ENCODE measurements at places on chromosomes 4 and X. TPM values are rescaled to one million over a fixed set of nuclear protein-coding genes. Genes with fewer than 3 reads are reported as not detected.

The PLXNB3 gene
- 0.34 TPM for total RNA-seq

The ZNF157 gene
- total RNA-seq: 2.2 TPM

The PCDH11X gene
- not detected for total RNA-seq

The RAB41 gene
- total RNA-seq: not detected

The NFKB1 gene
- 91.5 TPM for total RNA-seq

The GRPR gene
- not detected for total RNA-seq

The NKX3-2 gene
- total RNA-seq: not detected

The C4orf33 gene
- total RNA-seq: 6.9 TPM

The MAGEA9B gene
- not detected for total RNA-seq

The SMIM31 gene
- total RNA-seq: not detected

The NDP gene
- total RNA-seq: not detected

DNA sequence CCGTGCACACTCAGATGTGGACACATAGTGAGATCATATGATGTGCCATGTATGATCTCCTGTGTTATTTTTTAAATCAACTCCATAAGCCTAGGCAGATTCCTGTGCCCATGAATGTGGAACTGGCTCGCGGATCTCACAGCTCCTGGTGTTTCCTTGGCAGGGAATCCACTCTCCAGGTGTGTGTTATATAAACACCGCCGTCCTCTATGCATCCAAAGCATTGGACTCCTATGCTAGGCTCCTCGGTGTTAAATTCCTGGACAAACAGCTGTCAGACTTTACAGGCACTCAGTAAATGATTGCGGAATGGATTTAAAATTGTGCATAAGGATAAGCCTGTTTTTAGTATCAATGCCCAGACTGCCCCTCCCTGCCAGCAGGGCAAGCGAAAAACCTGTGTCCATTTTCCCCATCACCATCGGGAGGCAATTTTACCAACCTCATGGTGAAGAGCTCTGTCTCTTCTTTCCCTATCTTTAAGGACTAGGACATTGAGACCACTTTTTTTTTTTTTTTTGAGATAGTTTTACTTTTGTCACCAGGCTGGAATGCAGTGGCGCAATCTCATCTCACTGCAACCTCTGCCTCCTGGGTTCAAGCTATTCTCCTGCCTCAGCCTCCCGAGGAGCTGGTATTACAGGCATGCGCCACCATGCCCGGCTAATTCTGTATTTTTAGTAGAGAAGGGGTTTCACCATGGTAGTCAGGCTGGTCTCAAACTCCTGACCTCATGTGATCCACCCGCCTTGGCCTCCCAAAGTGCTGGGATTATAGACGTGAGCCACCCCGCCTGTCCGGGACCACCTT lies 23.6 kb upstream of the GPR78 start:
- DNase-seq: no peak

- no peak for DNase-seq
Measured at GRCh38 chrX:13511944-13512330, 57.5 kb upstream of the EGFL6 start.

- peak; percentile 86 for DNase-seq
Measured at GRCh38 chr4:8241895-8242696, 27.5 kb upstream of the HTRA3 start.

- no peak for DNase-seq
Measured at GRCh38 chrX:17964871-17965270, 103.8 kb upstream of the RAI2 start.

DNA sequence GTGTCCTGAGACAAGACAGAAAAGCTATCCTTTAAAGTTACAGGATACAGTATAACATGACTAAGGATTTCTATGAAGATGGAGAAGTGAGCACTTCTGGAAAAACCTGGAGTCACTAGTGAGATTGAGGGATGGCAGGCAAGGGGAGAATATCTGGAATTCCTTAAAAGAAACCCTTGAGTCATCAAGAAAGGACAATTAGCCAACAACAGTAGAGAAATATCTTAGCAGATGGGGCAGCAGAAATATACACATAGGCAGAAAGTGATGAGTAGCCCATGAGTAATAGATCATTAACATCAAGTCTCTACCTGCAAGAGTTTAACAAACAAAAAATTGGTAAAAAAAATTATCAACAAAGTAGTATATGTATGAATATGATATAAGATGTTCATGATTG lies 858.8 kb upstream of the FRG1 start:
- no peak for DNase-seq

DNA sequence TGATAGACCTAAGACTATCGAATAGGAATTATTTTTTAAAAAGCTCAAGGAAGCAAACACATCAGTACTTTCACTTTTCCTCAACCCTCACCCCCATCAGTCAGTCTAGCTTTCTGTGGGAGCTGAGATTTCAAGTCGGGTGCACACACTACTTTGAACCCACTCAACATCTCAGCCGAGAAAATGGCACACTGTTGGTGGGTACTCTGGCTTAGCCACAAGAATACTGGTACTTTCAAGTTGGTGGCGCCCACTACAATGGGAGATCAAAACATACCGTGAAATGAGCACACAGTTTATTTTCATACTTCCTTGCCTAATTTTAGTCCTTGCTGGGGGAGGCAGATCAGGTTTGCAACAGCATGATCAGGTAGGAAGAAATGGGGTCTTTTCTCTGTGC lies 10.2 kb downstream of the CD40LG start:
- no peak for DNase-seq

- DNase-seq: no peak
Measured at GRCh38 chr4:114926583-114926982, 186.8 kb downstream of the NDST4 start.

- DNase-seq: no peak
Measured at GRCh38 chr4:168744021-168744420, 247.2 kb downstream of the PALLD start.

DNA sequence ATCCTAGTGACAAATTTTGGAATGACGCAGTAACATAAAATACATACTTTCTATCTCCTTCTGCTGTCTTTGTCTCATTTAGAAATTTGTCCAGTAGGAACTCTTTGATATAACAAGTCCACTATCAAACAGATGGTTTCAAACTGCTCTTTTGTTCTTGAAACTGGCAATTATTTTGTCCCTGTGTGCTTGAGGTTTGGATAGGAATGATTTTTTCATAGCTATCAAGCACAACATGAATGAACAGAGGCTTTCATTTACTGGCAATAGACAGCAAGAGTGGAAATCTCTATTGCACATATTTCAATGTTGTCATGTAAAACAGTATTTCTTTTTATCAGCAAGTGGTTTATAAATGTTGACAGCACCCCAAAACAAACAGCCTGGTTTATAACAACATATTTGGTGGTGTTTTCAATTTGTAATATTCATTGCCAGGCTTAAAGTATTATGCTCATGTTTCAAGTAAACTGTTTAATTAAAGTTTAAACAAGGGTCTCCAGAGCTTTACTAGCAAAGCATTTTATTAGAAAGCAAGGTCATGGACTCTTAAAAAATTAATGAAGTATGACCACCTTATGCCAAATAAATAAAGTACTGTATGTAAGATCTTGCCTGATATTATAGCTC lies 60.0 kb downstream of the TIGD2 start:
- no peak for DNase-seq

DNA sequence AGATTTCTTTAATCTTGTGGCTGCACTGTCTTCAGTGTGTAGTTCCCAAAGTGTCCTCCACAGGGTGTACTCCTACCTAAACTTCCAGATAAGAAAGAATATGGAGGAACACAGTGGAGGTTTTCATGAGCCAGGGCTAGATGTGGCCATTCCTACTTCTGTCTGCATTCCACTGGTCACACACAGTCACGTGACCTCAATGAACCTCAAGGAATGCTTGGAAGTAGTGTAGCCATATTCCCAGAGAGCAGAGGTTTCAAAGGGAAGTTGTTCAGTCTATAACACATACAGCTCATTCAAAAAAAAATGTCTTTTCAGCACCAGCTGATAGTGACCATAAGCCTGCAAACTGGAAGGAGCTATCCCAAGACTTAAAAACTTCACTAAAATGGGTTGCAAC lies 53.6 kb downstream of the ASB9 start:
- DNase-seq: no peak

DNA sequence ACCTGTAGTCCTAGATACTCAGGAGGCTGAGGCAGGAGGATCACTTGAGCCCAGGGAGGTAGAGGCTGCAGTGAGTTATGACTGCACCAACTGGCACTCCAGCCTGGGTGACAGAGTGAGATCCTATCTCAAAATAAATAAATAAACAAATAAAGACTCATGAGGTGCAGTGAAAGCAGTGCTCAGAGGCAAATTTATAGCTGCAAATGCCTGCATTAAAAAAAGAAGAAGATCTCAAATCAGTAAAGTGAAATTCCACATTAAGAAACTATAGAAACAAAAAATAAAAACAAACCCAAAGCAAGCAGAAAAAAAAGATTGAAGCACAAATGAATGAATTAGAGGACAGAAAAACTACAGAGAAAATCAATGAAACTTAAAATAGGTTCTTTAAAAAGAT lies 22.5 kb upstream of the HSD17B13 start:
- DNase-seq: no peak

DNA sequence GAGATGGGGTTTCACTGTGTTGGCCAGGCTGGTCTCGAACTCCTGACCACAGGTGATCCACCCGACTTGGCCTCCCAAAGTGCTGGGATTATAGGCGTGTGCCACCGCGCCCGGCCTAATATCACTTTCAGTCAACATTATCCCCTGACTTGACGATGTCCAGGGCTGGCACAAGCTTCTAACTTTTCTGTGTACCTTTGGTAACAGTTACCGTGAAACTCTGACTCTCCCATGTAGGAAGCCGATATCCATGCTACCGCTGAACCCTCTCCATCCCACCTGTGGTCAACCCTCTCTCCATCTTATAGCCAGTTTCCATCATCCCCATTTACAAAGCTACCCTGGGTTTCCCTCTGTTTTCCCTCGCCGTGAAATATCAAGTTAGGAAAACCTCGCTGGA lies 77.5 kb downstream of the CRLF2 start:
- DNase-seq: no peak

- DNase-seq: peak; percentile 9
Measured at GRCh38 chrX:130539721-130540321, 138.0 kb downstream of the RBMX2 start.

GRCh38 chr4:99165978-99166377 lies 21.9 kb upstream of the ADH4 start:
- no peak for DNase-seq

DNA sequence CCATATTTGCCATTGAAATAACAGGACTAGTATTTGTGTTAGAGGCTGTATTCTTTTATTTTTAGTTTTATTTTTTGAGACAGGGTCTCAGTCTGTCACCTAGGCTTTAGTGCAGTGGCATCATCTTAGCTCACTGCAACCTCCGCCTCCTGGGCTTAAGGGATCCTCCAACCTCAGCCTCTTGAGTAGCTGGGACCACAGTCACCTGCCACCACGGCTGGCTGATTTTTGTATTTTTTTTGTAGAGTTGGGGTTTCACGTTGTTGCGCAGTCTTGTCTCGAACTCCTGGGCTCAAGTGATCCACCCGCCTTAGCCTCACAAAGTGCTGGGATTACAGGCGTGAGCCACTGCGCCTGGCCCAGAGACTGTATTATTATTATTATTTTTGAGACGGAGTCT lies 15.3 kb downstream of the TMEM131L start:
- DNase-seq: no peak

DNA sequence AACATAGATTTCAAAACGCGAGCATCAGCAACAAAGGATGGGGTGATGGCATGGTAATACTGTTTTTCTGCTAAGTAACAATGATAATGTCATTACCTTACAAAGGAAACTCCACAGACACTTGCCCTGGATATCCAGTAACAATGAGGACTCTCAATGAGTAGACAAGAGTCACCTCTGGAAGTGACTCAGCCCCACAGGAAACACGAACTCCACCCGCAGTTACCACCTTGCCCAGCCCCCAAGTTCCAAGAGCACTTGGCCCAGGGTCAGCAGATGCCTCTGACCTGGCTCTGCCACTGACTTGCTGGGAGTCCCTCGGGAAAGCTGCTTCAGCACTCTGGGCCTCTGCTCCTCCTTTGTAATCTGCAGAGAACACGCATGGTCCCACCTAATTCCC lies 110.3 kb upstream of the MAP3K15 start:
- DNase-seq: no peak

DNA sequence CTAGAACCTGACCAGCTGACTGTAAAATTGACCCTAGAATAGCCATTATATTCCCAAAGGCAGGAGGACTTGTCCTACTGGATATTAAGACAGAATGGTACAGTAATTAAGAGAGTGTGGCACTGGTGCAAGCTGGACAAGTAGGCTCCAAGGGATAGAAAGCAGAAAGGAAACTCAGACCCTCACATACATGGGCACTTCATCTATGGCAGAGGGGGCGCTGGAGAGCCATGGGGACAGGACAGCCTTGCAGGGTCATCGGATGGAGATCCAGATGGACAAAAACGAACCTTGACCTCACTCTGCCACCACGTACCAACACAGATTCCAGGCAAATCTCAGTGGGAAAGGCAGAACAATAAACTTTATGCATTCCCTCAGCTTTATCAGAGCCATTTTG lies 40.6 kb downstream of the GAB3 start:
- DNase-seq: no peak

DNA sequence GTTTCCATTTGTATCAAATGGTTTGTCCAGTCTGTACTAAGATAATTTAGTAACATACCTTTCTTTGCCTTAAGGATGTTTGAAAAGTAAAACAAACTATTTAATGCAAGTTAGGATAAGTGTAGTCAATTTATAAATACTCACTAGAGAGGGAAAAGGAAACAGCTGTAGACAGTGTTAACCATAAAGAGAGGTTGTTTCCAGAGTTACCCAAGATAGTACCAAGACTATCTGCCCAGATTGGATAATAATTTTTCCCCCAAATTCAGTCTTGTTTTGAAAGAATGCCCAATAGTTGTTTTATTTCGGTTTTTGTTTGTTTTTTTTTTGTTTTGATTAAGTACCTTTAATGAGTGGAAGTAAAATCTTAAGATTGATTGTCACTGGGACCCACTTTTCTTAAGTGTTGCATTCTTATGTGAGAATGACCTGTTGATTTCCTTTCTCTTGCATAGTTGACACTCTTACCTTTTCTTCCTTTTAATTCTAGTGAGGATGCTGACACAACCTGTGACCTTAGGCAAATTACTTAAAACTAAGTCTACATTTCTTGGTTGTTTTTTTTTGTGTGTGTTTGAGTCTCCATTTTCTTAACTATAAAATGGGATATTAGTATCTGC lies 12.8 kb downstream of the AFF1 start:
- DNase-seq: no peak

GRCh38 chrX:118773782-118774181 lies 46.4 kb downstream of the IL13RA1 start:
- DNase-seq: no peak

- DNase-seq: no peak
Measured at GRCh38 chr4:10684631-10685030, at the start of gene CLNK. Gene CLNK, minus strand, starts transcription at chr4:10684768. Its CDS starts 16,899 bp downstream, at chr4:10667869.

- no peak for DNase-seq
Measured at GRCh38 chr4:158621729-158622128, 50.0 kb downstream of the C4orf46 start.

All from naive thymus-derived CD8-positive, alpha-beta T cell (primary cell).